Stimulated activated CD4-positive, alpha-beta T cell treated with anti-CD3 and anti-CD28 coated beads, Interleukin-15, amount 100 ng/mL, for 1 hour (primary cell): ENCODE measurements at places on chromosomes 6 and 20.

GRCh38 chr6:39867592-39867991 is 66.7 kb downstream of the MOCS1 start:
- DNase-seq: no peak

GRCh38 chr6:159805440-159806020 is 5.5 kb downstream of the PNLDC1 start:
- DNase-seq: no peak

- DNase-seq: no peak
These were observed 112.4 kb downstream of the SLX4IP start for GRCh38 chr20:10547276-10548114.

- no peak for DNase-seq
These were observed 164.5 kb downstream of the DST start for GRCh38 chr6:56478202-56478601.

DNA sequence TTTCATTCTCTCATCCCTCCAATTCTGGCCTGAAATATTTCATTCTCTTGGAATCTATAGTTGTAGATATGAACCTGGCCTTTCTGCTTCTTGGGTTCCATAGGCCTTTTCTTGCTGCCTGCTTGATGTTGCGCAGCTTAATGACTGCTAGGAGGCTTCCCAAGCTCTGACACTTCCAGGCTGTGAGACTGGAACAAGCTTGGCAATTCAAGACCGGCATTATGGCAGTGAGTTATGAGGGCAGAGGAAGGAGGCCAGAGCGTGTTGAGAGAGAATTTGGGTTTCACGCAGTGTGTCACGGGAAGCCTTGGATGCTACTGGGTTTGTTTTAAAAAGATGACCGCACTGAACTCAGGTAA is 948 bp upstream of the DNAJC5 start:
- no peak for DNase-seq
